ENCODE measurements at places on chromosomes 6 and 20. TPM values are rescaled to one million over a fixed set of nuclear protein-coding genes. Genes with fewer than 3 reads are reported as not detected.

RFX6 gene
- total RNA-seq = not detected

CDC5L gene
- total RNA-seq = 17.3 TPM

FAM209B gene
- total RNA-seq = 0.44 TPM

BPIFA1 gene
- not detected for total RNA-seq

ROMO1 gene
- total RNA-seq = 154 TPM

DNA sequence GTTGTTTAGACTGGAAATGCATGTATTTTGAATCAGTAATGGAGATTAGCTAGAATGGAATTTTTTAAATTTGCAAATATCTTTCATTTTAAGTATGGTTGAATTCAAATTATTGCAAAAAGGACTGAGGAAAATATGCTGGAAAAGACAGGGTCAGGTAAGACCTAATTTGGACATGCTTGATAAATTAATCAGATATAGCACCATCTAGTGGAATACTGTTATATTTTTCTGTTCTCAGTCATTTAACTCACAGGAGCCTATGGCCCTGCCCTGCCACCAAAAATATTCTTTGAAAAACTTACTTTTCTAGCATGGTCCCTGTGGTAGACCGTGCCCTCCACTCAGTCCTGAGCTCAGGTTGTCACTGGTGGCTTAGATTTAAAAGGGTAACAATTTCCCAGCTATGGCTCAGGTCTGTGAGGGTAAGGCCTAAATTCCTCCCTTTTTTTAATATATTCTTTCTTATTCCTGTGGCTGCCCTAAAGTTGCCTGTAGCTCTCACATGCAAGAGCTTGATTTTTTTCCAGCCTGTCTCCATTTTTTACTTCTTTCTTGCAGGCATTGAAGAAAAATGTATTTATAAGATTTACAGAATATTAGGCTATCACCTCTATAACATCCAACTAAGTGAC is 25.3 kb upstream of the KIAA1586 start:
- no peak for DNase-seq
- no peaks in the 10 kb centered on the region for H3K4me1 ChIP-seq
- H3K36me3 ChIP-seq = no peaks in the 10 kb centered on the region
- no peaks in the 10 kb centered on the region for H3K27me3 ChIP-seq

GRCh38 chr6:46925563-46926253 is 4.0 kb upstream of the ADGRF5 start:
- no peaks in the 10 kb centered on the region for H3K4me1 ChIP-seq
- H3K27me3 ChIP-seq = no peaks in the 10 kb centered on the region
- H3K4me3 ChIP-seq = no peak overlapping the region
- H3K27ac ChIP-seq = no peak overlapping the region
- no peaks in the 10 kb centered on the region for H3K36me3 ChIP-seq

- no peaks in the 10 kb centered on the region for H3K27me3 ChIP-seq
- H3K4me3 ChIP-seq = no peak overlapping the region
- no peak for DNase-seq
- no peaks in the 10 kb centered on the region for H3K36me3 ChIP-seq
Observed at GRCh38 chr6:50663806-50664205, 49.5 kb upstream of the TFAP2D start.

DNA sequence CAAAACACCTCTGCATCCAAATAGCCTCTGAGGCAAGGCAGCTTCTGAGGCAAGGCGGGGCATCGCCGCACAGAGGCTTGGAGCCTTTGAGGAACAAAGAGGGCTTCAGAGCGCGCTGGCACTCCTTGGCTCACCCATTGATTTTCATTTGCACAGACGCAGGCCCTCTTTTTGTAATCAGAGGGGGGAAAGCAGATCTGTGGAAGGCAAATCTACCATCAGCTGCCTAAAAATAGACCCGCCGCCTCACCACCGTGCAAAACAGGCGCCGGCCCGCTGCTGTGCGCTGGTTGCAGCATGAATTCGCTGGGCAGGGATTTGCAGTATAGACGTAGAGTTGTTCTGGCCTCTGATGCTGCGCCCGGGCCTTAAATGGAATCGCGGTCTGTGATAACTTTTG is 69.9 kb upstream of the STMND1 start:
- no peaks in the 10 kb centered on the region for H3K36me3 ChIP-seq
- DNase-seq = no peak
- no peak overlapping the region for H3K27ac ChIP-seq
- no peak overlapping the region for H3K4me3 ChIP-seq
- no peaks in the 10 kb centered on the region for H3K27me3 ChIP-seq
- H3K4me1 ChIP-seq = no peaks in the 10 kb centered on the region

Measured in GM12878 (cell line).